ENCODE measurements at places on chromosomes 7 and 10.

DNA sequence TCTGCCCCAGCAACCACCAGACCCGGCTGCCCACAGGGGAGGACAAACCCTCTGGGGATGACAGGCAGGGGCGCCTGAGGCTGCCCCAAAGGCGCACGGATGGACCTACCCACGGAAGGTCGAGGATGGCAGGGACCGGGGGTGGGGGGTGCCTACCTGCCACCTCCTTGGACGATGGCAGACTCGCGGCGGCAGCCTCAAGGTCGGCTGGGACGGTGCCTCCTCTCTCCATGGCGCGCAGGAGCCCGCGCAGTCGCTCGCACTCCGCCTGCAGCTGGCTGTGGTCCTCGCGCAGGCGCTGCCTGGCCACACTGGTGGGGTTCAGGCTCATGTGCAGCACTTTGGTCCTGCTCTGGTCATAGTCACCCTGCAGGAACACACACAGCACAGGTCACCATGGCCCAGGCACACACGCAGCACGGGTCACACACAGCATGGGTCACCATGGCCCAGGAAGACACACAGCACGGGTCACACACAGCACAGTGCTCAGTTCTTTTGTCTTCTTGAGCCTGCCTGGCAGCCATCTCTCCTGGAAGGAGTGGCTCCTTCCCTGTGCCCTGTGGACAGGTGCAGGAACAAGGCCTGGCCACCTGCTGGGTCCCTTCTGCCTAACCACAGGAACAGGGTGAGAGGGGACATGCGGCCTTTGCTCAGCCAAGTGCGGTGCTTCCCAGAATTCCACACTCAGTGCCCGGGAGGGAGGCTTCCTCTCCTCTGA, 266.6 kb downstream of the ELFN1 start:
- no peak for DNase-seq

DNA sequence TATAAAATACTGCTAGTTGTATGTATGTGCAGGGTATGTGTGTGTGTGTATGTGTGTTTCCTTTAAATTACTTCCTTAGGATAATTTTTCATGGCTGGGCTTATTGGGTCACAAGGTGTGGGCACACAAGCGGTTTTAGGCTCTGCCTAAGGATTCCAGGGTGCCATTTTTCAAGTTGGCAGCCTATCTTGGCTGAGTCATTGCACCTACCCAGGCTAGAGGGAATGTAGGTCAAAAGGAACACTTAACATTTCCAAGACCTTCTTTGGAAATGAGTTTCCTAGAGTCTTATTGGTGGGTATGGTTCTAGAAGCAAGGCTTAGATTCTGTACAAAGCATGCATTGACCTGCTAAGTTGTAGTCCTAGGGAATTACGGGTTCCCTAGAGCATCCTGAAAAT, 642.1 kb downstream of the LRMDA start:
- no peak for DNase-seq

DNA sequence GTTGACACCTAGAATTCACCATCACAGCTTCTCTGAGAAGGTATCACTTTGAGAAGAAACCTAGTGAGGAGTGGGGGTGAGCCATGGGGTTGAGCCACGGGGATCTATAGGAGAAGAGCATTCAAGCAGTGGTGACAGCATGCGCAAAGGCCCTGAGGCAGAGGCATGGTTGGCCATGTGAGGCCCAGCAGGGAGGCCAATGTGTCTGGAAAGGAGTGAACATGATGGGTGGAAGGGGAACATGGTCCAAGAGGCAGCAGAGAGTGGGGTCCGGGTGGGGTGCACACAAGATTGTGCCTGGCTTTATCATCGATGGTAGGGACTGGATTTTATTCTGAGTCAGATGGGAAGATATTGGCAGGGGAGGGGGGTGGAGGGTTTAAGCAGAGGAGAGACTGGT, 36.0 kb upstream of the LEP start:
- no peak for DNase-seq

- no peak for DNase-seq
Observed at GRCh38 chr10:132229834-132230556, 43.2 kb downstream of the DPYSL4 start.

Measured in fibroblast of skin of abdomen (primary cell).